ENCODE measurements at places on chromosomes 1 and 21.

DNA sequence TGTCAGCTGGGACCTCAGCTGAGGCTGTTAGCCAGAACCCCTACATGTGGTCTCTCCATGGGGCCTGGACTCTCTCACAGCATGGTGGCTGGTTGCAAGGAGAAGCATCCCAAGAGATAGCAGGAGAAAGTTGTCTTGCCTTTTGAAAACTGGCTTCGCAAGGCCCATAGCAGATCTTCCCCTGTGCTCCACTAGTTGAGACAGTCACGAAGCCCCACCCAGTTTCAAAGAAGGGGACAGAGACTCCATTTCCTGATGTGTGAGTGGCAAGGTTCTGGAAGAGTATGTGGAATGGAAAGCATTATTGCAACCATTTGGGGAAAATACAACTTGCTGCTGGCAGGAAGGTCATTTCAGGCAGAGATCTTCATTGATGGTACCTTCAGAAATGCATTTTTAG, 7.5 kb upstream of the CSRP1 start:
- DNase-seq, result no peak

DNA sequence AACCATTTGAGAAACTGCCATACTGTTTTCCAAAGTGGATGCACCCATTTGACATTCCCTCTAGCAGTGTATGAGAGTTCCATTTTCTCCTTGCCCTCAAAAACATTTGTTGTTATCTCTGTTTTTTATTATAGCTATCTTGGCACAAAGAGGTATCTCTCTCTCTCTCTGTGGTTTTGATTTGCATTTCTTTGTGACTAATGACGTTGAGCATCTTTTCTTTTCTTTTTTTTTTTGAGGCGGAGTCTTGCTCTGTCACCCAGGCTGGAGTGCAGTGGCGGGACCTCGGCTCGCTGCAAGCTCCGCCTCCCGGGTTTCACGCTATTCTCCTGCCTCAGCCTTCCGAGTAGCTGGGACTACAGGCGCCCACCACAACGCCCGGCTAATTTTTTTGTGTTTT, 17.4 kb upstream of the ZMYM6 start:
- DNase-seq, result no peak

DNA sequence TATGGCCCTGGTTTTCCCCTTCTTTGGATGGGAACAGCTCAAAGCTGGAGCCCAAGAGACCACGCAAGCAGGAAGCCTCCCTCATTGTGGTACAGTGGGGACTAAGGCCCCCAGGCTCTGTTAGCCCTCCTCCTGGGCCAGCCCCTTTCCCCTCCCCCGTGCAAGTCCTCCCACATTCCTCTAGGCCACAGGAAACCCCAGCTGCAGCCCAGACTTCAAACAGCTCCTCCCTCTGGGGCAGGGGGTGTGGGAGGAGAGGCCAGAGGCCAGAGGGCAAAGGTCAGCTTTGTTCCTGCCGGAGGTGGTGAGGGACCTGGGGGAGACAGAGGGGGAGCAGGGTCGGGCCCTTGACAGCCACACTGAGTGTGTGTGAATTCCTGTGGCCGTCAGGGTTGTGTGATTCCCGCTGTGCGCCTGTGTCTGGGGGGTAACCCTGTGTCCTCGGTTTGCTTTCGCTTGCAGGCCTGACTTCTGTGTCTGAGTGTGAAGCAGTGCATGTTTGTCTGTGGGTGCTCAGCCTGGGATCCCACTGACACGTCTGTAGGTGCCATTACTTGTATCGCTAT, 3.4 kb upstream of the AHDC1 start:
- DNase-seq, result no peak

DNA sequence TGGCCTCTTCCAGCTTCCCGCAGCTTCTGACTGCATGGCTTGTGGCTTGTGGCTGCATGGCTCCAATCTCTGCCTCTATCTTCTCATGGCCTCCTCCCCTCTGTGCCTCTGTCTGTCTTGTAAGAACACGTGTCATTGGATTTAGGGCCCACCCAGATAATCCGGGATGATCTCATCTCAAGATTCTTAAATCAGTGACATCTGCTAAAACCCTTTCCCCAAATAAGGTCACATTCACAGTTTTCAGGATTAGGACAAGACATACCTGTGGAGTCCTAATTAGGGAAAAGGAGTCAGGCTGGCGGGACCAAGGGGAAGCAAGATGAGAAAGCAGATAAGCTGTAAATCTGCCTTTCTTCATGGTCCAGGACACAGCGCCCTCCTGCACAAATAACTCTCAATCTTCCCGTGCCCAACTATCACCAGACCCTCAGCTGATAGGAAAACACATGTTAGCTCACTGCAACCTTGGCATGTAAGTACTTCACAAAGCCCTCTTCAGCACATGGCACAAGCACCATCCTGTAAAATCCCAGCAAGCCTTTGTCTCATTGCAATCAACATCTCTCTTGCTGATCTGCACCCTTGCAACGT, 82.2 kb downstream of the SPSB1 start:
- no peak for DNase-seq

GRCh38 chr1:84159533-84160240, 15.6 kb downstream of the PRKACB start:
- DNase-seq, result no peak

- DNase-seq, result no peak
Observed at GRCh38 chr1:88466011-88466410, 218.1 kb upstream of the PKN2 start.

- DNase-seq, result no peak
Observed at GRCh38 chr21:42655796-42656770, 2.7 kb downstream of the PDE9A start.

GRCh38 chr21:38675182-38675824, 130.4 kb upstream of the ETS2 start:
- DNase-seq, result no peak

DNA sequence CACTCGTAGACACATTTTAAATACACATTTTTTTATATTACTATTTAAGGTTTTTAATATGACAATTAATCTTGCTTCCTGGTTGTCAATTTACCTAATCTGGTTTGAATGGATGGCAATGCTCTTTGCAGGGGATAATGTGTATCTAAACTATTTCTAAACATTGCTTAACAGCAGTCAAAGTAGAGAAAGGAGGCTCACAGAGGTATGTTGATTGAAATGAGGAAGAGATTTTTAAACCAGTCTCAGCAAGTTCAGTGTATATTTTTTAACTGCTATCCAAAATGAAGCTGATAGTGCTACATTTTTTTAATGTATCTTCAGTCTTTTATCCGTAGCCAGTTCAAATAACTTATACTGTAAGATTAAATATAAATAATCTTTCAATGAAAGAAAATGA, 17.4 kb downstream of the FMO1 start:
- DNase-seq, result no peak

GRCh38 chr1:172203135-172203823, 217.2 kb upstream of the C1orf105 start:
- DNase-seq, result no peak

DNA sequence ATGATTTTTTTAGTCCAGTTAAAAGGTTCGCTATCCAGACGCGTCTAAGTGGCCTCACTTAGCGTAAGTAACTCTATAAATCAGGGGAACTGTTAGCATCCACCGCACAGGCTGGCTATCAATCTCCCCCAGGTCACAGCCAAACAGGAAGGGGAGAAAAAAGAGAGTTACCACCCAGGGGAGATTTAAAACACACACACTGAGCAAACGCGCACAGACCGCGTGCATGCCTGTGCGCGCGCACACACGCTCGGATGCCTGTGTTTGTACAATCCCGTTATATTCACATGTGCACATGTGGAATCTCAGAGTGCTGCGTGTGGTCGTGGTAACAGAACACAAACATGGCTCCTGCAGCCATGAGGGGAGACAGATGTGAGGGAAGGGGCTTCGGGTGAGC, 125.4 kb downstream of the CASZ1 start:
- no peak for DNase-seq

DNA sequence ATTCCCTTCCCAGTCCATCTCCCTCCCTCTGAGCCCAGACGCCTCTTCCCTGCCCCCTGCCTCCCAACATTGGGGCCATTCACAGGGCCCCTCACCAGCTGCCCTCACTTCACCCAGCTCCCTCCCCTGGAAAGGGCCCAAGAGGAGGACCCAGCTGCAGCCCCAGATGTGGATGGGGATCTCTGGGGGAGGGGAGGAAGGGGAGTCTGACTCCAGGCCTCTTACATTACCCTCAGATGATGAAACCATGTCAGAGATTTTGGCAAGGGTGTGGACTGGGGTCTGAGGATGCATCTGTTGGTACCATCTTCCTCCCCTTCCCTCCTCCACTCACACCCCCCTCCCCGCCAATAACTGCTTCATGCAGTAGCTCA, 1.1 kb upstream of the KIF21B start:
- DNase-seq, result no peak

GRCh38 chr1:198725090-198725489, 86.2 kb downstream of the PTPRC start:
- no peak for DNase-seq

DNA sequence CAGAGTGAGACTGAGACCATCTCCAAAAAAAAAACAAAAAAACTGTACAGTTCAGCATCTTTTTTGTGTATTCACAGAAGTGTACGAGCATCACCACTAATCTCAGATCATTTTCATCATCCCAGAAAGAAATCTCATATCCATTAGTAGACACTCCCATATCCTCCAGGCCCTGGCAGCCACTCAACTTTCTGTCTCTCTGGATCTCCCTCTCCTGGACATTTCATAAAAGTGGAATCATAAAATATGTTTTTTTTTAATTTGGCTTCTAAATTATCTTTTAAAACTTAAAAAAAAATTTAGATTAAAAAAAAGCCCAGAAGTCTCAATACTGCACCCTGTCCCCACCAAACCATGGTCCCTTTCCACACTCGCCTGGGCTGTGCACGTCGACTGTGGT, 22.1 kb downstream of the RIPPLY3 start:
- DNase-seq, result no peak

GRCh38 chr1:23118957-23119792, 49.5 kb downstream of the LUZP1 start:
- DNase-seq, result no peak

DNA sequence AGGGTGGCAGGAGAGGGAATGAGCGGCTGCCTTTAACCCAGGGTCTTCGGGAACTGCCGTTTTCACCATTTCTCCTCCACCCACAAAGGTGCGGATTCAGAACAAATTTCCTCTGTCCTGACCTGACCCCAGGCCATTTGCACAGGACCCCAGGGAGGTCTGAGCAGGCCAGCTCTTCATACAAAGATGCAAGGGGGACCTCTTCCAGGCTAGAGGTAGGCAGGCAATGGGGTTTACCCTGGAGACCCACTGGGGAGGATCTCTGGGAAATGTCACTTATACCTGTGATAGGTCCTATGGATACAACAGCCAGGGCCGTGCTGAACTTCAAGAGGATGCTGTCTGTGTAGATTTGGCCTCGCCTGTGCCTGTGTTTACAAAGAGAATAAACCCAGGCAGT, 89.7 kb upstream of the VAMP3 start:
- no peak for DNase-seq

DNA sequence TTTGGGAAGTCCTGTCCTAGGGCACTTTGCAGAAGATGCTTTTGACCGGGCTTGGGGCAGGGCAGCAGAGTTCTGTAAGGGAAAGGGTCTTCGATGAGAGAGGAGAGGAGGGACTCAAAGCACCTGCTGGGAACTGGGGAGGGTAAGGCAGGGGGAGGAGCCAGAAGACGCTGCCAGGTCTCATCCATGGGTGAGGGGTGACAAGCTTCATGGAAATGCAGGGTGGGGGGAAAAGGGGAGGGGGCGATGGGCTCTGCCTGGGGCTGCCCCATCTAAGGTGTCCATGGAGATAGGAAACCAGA, 20.9 kb upstream of the C2CD2 start:
- no peak for DNase-seq

GRCh38 chr1:54051933-54052430, 1.0 kb downstream of the TMEM59 start:
- no peak for DNase-seq

DNA sequence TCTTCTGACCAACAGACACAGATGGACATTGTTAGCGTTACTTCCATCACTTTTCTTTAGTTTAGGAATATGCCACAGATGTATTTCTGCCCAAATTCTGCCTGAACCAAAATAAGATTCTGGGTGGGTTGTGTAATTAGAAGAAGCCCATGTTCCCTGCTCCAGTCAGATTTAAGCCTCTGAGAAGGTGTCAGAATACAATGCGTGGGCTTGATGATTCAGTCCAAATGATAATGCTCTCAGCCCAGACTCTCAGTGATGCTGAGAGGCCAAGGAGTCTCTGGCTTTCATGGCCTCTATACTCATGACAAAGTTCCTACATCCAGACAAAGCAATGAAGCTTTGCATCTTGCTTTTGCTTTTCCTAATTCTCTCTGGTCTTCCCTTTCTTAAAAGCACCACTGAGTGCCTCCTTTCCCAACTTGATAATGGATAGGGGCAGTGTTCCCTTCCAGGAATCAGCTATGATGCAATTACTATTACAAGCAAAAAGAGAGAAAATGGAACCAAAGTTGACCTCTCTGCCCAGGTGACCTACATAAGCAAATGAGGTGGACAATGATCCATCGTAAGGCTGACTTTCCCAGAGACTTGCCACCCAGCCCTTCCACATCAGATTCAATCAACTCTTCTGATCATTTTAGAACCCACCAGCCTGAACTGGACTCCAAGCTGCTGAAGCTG, 8.8 kb downstream of the SEC16B start:
- DNase-seq, result no peak

- peak; percentile 7 for DNase-seq
Observed at GRCh38 chr1:207579436-207579799, 65.5 kb upstream of the CR1L start.

DNA sequence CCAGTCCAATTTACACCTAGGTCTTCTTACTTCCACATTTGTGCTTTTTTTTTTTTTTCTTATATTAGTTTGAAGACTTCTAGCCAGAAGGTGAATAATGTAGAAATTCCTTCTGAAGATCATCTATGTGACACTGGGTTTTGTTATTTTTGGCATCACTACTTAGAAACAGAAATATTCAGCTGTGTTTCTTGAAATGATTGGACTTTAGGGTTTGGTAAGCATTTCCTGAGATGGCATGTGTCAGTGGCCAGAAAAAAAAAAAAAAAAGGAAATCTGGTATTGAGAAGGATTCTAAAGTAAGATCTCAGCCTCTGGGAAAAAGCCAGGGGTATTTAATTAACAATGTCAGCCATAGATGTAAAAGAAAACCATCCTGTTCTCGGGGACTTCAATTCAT, 43.4 kb upstream of the LRRC8C start:
- no peak for DNase-seq

DNA sequence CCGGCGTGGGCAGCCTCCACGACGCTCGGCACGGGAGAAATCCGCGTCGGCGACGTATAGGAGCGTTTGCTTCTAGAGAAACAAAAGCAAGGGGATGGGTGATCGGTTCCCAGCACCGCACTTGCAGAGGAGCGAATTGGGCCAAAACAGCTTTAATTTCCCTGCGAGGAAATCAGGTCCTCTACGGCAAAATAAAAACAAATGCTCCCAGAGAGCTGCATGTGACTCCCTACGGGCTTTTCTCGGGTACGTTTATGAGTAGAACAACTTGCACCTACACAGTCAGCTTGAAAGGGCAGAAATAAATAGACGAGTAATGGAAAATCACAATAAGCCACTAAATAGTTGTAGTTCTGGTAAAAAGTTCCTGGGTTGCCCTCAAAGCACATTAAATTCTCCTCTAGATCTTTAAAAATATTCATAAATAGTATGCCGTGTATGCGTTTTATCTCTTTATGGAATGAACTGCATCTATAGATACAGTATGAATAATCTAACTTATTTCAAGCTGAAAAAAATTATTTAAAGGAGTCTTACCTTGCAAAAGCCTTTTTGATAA, 1.2 kb downstream of the NHLH2 start:
- no peak for DNase-seq

Data from NK-92 treated with Interleukin-12 subunit alpha and Interleukin-12 subunit beta, amount 100 ng/mL, for 24 hours (cell line).